ENCODE measurements at places on chromosomes 4 and X. TPM values are rescaled to one million over a fixed set of nuclear protein-coding genes. Genes with fewer than 3 reads are reported as not detected.

PCDH19 gene
- total RNA-seq: 2.0 TPM

DNA sequence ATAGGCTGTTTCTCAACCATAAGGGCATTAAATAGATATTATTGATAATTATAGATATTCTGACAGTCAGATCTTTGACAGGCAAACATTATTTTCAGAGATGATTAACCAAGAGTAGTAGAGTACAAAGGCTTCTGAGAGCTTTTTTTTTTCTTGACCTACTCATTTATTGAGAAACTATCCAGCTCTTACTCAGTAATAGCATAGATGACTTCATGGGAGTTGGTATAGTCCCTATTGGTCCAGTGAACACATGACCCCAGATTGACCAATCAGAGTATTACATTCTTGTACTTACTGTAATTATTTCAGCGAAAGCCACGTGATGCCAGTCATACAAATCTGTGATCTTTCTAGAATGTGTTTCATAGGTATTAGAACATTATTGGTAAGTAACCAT is 508.7 kb downstream of the FSTL5 start:
- no peak for DNase-seq

GRCh38 chr4:123244137-123244536 is 152.5 kb upstream of the SPRY1 start:
- no peak for DNase-seq

- DNase-seq: peak; percentile 93
Measured at GRCh38 chr4:6926681-6927478, 17.3 kb downstream of the TBC1D14 start.

- DNase-seq: no peak
Measured at GRCh38 chr4:40178672-40179071, 18.2 kb upstream of the RHOH start.

Measured in mucosa of descending colon (tissue), 3 donors.